ENCODE measurements at places on chromosomes 1 and 21. TPM values are rescaled to one million over a fixed set of nuclear protein-coding genes. Genes with fewer than 3 reads are reported as not detected.

- no peaks in the 10 kb centered on the region for H3K27me3 ChIP-seq
- no peaks in the 10 kb centered on the region for H3K4me1 ChIP-seq
- no peak overlapping the region for H3K27ac ChIP-seq
- no peaks in the 10 kb centered on the region for H3K36me3 ChIP-seq
- no peak for DNase-seq
- H3K4me3 ChIP-seq = no peak overlapping the region
Observed at GRCh38 chr1:91669584-91670350, 169.1 kb downstream of the CDC7 start.

The CAMTA1 gene
- 62.9 TPM for total RNA-seq

The OR2L2 gene
- total RNA-seq = 0.39 TPM

DNA sequence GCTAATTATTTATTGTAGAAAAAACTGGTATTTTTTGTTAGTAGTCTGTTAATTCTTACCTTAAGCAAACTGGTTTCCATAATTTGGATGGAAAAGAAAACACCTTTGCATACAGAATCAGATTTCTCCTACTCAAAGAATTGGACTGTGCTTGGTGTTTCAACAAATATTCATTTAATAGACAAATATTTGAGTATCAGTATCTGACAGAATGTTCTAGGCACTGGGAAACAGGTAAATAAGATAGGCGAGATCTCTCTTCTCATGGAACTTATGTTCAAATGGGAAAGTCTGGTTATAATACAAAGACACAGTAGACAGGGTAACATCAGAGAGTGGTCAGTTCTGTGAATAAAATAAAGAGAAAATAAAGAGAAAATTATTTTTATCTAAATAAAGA is 119.9 kb downstream of the NOS1AP start:
- DNase-seq = no peak
- no peaks in the 10 kb centered on the region for H3K36me3 ChIP-seq
- H3K27ac ChIP-seq = no peak overlapping the region
- no peak overlapping the region for H3K4me3 ChIP-seq

GRCh38 chr1:94119796-94120569 is 965 bp downstream of the ABCA4 start:
- no peaks in the 10 kb centered on the region for H3K4me1 ChIP-seq
- H3K36me3 ChIP-seq = no peaks in the 10 kb centered on the region
- no peaks in the 10 kb centered on the region for H3K27me3 ChIP-seq
- H3K4me3 ChIP-seq = no peak overlapping the region
- H3K27ac ChIP-seq = no peak overlapping the region
